ENCODE measurements at places on chromosomes 7 and 10.

DNA sequence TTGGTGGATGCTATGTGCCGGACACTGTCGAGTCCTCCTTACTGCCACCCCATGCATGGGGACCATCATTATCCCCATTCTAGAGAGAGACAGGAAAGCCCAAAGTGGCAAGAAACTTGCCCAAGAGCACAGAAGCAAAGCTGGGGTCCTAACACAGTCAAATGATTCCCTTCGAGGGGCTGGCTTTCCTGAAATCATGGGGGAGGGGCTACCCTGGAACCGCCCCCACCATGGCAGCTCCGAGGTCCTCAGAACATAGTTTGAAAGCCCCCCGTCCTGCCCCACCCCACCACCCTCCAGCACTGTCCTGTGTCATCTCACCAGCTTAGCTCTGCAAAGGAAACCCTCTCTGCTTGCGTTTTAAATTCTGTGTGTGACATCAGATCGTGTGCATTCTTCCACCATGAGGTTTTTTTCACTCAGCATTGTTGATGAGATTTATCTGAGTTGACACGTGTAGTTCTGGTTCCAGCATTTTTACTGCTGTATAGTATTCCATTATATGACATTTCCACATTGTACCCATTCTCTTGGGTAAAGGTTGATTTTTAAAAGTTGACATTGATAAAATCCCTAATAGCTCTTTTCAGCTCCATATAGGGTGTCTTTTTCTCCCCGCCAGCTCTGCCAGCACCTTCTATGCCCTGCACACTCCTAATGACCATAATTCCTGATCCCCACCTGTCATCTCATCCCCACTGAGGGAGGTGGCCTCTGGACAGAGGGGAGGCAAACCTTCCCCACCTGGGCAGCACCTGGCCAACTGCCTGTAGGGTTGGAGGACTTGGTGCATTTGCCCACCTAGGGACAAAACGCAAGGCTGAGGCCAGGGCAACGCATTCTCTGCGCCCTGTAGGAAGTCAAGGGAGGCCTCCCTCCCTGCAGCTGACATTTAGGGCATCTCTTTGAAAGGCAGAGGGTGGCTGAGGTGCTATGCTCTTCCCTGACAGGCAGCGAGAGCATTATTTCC is 100.2 kb upstream of the GPR26 start:
- DNase-seq = no peak

- no peak for DNase-seq
Observed at GRCh38 chr7:24885305-24885704, 94.7 kb downstream of the OSBPL3 start.

- DNase-seq = no peak
Observed at GRCh38 chr10:65125212-65125611, 1604.0 kb downstream of the REEP3 start.

GRCh38 chr7:28037220-28038010 is 143.2 kb downstream of the JAZF1 start:
- peak; percentile 89 for DNase-seq

GRCh38 chr7:142859829-142860228 is 5.0 kb downstream of the EPHB6 start:
- DNase-seq = no peak

DNA sequence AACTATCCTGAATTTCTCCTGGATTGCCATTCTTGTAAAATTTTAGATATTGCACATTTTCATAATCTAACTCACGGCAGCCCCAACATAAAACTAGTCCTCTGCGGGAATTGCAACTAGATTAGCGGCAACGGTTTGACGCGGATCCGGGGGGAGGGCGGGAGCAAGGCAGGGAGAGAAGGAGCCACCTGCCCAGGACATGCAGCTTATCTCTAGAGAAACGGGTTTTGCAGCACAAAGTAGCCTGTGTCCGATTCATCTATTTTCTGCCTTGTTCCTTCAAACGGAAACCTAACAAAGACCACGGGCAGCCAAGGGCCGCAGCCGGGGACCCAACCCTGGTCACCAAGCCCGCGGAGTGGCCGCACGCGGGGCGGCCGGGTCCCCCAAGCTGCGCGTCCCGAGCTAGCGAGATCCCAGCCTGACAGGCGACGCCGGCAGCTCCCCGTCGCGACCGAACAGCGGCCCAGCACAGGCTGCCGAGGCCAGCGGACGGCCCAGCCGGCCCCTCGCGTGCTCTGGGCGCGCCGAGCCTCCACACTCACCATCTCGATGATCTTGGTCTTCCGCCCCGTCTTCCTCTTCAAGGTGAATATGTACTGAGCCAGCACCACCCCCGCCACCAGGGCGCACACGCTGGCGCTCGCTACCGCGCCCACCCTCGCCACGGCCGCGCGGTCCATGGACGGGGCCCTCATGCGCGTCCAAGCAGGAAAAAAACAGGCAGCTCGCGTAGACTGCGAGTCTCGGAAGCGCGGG is at the start of gene NT5C3A:
TSS of gene NT5C3A (minus strand) at position 754 of the 759 bp plus-strand sequence. CDS start at position 683, 71 bp downstream.
- DNase-seq = peak; percentile 44

DNA sequence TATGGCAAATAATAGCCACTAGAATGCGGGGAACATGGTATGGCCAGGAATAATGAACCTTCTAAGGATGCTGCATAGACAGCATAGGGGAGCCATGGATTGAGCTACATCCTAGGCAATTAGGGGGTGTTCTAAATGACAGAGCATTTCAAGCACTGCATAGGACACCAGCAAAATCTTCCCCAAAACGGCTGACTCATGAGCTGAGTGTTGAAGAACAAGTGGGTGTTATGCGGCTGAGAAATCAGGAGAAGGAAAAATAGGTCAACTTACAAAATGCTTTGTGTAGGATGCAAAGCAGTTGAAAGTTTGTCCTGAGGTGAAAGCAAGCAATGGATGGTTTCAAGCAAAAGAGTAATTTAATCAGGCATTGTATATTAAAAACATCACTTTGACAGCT is 1023.5 kb upstream of the C7orf33 start:
- no peak for DNase-seq

- DNase-seq = no peak
Observed at GRCh38 chr7:142089035-142089434, 22.5 kb upstream of the MGAM2 start.

DNA sequence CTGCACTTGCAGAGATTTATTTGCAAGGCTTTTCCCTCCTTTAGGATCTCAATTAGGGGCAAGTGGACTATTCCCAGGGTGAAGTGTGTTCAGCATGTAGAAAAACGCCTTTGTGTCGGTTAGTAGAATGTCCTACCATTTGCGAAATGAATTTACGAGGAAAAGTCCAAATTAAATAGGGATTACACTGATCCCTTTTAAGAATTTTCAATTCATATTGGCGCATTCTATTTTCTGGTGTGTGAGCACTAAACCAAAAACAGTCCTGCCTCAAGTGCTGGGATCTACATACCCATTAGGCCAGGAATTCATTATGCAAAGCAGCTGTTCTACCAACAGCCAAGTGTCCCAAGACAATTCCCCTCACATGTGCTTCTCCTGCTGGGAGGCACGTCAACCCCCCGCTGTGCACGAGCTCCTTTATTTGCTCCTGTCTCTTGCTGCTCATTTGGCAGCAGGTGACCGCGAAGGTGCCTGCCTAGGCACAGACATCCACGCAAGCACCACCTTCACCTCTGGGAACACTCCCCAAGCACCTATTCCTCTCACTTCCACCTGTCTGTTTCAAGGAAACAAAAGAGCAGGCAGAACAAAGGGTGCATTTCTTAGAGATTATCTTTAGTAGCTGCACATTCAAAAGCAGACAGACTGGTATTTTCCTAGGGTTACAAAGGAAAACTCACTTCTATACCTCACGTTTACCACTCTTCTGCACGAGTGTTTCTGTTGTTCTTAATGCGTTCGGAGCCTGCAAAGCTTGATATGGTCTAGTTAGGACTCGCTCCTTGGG is 134.6 kb upstream of the FGFR2 start:
- DNase-seq = no peak

DNA sequence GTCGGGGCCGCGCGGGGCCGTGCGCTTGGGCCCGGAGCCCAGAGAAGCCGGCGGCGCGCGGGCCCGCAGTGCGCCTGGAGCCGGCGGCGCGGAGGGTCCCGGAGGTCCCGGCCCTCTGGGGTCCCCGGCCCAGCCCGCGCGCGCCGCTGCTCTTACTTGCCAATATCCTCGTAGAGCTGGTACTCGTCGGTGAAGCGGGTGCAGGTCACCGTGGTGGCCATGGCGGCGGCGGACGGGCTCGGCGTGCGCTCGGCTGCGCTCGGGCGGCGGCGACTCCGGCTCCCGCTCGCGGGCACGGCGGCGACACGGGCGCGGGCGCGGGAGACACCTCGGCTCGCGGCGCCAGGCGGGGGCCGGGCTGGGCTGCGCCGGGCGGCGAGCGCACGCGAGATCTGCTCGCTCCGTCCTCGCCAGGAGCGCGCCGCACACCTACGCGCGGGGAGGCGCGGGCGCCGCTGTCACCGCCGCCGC is at the start of gene CAMK2B:
TSS of gene CAMK2B (minus strand) at position 394 of the 471 bp plus-strand sequence. CDS start at position 221, 173 bp downstream.
- DNase-seq = no peak

DNA sequence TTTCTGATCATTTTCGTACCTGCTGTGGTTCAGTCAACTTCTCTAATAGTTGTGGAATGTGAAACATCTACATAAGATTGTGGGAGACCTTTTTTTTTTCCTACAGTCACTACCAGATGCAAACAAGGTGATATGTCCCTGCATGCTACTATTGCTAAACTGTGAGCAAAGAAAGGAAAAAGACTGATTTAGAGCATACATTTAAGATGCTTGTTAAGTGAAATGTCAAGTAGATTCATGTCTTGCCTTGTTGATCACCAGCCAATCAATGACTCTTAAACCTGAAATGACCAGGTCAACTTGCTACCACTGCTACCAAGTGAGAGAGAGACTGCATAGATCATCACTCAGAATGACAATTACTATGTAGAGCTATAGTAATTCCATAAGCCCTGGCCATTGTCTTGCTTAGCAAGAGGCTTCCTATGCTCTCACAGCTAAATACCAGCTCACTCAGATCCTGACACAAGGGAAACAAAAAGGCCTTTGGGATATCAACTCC is 84.3 kb upstream of the SKAP2 start:
- DNase-seq = no peak

- no peak for DNase-seq
Observed at GRCh38 chr10:111114758-111115500, 38.1 kb downstream of the ADRA2A start.

DNA sequence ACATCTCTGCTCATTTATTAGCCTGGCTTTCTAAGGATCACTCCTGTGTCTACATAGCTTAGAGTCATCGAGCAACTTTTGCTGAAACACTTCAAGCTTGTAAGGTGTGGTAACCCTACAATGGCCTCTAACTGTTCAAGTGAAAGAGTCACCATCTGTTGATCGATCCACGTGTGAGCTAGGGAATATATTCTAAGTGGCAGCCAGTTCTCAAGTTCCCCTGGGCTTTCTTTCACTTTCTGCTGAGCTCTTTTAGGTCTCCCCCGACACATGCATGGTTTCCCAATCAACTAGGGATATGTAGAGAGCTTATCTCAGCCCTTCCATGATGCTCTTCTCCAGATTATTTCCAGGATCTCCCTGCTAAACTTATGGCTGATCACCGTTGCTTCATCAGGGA is 15.5 kb downstream of the AOAH start:
- no peak for DNase-seq

DNA sequence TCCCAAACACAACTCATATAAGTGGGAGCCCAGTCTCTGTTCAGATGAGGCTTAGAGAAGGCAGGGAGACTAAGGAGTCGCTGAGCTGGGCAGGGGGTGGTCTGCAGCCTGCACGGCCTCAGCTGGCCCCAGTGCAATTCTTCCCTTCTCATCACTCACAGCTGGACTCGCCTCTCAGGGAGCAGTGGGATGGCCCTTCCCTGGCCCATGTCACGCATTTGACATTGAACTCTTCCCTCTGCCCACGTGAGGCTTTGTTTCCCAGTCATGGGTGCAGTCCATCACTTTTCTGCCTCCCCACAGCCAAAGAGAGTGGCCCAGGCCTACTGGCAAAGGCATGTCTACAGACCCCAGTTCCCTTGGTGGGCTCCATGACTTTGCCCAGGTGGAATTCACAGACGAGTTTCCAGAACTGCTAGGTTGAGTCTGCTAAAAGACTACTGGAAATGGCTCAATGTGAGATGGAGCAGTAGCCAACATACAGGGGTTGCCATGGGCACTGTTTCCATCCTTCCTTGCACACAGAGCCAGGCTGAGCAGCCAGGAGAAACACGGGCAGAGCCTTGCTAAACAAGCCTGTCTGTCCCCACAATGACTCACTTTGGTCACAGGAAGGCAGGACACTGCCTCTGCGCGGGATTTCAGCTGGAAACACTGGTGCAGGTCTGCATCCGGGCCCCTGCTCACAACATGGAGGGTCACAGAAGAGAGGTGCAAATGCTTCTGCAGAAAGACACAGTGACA is 90.1 kb downstream of the OAT start:
- no peak for DNase-seq

- no peak for DNase-seq
Observed at GRCh38 chr10:48491392-48492139, 113.3 kb downstream of the ARHGAP22 start.

- no peak for DNase-seq
Observed at GRCh38 chr7:43384616-43385308, 198.1 kb upstream of the STK17A start.

GRCh38 chr7:151806204-151806603 is 70.7 kb downstream of the PRKAG2 start:
- DNase-seq = no peak

DNA sequence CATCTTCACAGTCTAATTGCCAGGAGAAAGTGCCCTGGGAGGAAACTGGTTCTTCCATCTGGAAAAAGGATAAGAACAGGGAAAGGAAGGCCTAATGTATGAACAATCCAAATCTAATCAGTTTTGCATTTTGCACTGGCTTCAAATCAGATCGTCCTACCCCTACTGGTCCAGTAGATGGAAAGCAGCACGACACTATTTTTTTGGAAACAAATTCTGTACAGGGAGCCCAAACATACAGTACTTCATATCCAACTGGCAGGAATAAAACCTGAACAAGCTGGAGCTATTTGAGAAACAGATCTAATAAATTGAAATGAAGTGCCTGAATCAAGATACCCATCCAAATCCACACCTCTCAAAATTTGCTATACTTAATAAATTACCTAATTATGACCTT is 36.5 kb downstream of the ETV1 start:
- no peak for DNase-seq

GRCh38 chr7:130654850-130655249 is 13.7 kb downstream of the COPG2 start:
- no peak for DNase-seq

DNA sequence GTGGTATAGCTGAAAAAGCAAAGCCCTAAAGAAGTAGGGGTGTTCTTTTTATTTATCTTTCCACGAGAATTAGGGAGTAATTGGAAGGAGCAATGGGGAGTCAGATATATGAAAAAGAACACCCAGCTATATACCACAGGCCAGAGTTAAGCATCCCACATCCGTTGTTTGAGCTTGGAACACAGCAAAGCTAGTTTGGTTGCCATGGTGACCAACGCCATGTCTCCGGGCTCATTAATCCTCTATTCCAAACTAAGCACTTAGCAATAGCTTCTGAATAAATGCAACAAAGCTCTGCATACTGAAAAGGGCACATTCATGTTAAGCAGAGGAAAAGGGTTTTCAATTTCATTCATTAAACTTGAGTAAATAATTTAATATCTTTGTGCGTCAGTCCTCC is 23.5 kb downstream of the ASB4 start:
- peak; percentile 56 for DNase-seq

DNA sequence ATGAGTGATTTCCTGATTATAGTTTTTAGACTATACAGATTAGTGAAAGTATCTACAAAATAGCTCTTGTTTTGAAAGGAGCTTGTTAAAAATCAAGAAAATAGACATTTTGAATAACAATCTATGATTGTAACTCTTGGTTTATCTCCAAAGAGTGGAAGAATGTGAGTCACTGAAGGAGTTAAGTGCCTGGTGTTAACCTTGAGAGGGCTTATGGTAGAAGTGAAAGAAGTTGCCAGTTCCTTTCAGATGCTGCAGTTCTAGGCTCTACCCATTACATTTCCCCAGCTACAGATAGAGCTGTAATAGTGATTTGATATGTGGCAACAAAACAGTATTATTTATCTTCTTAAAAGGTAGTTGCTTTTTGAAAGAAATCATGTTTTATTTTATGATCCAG is 12.7 kb downstream of the NRBF2 start:
- DNase-seq = no peak

Measured in activated CD4-positive, alpha-beta T cell treated with anti-CD3 and anti-CD28 coated beads, Interleukin-2, Interleukin-6, amounts not matched to agents 100 ng/mL and 50 ng/mL, durations not matched to agents 16 hours and 8 hours (primary cell).